ENCODE measurements at places on chromosomes 3 and 15. TPM values are rescaled to one million over a fixed set of nuclear protein-coding genes. Genes with fewer than 3 reads are reported as not detected.

Gene MFN1
- total RNA-seq, result 125 TPM

GRCh38 chr3:67617518-67617917 is 36.9 kb downstream of the SUCLG2 start:
- DNase-seq, result no peak

- no peak for DNase-seq
These were observed 72.6 kb upstream of the ZBED2 start for GRCh38 chr3:111667621-111668239.

DNA sequence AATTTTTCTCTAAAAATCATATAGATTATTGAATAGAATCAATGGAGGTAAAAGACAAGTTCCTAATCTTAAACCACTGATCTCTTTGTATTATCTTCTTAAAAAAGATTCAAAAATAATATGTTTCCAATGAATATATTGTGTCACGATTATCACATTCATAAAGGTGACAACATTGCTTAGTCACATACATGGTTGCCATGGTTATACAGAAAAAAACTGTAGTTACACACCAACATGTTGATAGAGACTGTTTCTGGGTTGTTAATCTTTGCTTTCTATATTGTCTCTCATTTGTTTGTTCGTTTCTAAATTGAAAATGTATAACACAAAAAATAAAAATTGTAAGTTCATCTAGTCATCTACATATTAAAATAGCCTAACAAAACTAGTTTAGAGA is 376.0 kb upstream of the ALCAM start:
- DNase-seq, result no peak

- DNase-seq, result no peak
These were observed 111.0 kb downstream of the TPRG1 start for GRCh38 chr3:189282741-189283140.

Gene GRK7
- total RNA-seq, result not detected

Gene ARPC4
- total RNA-seq, result 162 TPM
